ENCODE measurements at places on chromosomes 3 and 15. TPM values are rescaled to one million over a fixed set of nuclear protein-coding genes. Genes with fewer than 3 reads are reported as not detected.

GRCh38 chr3:191094057-191094845 lies 104.8 kb upstream of the OSTN start:
- H3K4me3 ChIP-seq, result peak overlapping the region; percentile 9
- peaks cover 15% of the 10 kb centered on the region for H3K4me1 ChIP-seq
- H3K36me3 ChIP-seq, result no peaks in the 10 kb centered on the region

- DNase-seq, result peak; percentile 38
- H3K4me1 ChIP-seq, result peaks cover 9% of the 10 kb centered on the region
- no peaks in the 10 kb centered on the region for H3K36me3 ChIP-seq
- no peaks in the 10 kb centered on the region for H3K27me3 ChIP-seq
- H3K27ac ChIP-seq, result no peak overlapping the region
Measured at GRCh38 chr3:151918253-151919029, 45.0 kb downstream of the SUCNR1 start.

DNA sequence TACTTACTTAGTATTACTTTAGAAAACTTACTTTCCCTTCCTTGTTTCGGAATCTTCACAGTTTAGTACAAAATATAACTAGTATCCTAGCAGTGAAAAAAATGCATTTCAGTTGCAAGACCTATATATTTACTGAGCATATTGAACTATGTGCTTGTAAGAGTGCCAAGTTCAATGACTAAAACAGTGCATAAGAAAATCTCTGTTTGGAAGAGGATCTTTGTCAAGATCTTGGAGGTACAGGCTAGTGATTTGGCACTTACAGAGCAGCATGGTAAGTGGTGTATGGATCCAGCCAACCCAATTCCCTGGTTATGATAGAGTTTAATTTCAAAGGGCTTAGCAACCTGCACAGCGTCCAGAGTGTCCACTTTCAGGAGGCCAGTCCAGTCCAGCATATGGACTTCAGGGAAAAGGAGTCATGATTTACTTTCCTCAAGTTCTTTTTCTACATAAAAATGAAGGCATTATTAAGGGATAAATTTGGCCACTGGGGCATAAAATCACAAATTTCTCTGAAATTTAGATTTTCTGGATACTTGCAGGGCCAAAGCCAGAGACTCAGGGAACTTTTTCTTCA lies 625.8 kb upstream of the BCHE start:
- H3K36me3 ChIP-seq, result no peaks in the 10 kb centered on the region
- no peaks in the 10 kb centered on the region for H3K4me1 ChIP-seq

DNA sequence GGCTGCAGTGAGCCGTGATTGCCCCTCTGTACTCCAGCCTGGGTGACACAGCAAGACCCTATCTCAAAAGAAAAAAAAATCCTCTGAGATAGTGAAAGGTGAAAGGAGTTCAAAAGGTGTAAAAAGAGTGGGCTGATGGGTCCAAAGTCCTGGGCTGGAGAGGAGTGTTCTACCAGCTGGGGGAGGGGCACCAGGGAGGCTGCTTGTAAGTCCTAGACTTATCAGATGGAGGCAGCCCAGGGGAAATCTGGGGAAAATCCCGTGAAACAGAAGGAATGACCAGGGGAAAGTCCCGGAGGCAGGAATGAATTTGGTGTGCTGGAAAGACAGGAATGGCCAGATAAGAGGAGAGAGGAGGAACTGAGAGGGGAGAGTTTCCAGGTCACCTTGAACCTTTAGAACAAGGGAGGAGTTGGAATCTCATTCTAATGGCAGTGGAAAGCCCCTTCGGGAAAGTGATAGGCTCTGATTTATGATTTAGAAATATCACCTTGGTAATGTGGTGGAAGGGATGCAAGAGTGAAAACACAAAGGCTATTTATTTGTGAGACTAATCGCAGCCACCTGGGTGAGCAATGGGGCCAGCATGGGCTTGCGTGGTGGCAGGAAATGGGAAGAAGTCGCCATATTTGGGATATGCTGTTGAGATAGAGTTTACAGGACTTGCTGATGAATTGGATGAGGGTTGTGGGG lies 23.4 kb upstream of the PPP4R2 start:
- no peak overlapping the region for H3K27ac ChIP-seq
- peaks cover 3% of the 10 kb centered on the region for H3K4me1 ChIP-seq

DNA sequence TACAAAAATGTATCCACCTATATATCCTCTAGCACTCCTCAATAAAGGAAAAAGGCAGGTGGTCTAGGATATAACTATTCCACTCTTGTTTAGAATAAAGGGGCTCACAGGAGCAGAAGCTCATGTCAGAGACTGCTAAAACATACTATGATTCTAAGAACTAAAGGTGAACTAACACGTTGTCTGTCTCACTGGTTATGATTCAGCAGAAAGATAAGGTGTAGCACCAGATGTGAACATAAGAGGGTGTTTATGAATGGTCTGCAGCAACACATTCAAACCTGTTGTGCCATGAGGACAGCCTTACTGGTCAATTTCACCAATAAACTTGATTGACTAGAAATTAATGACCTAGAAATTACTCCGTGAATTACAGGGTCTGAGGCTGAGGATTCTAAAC lies 4.6 kb downstream of the PEX11A start:
- H3K4me1 ChIP-seq, result peaks cover 5% of the 10 kb centered on the region
- no peak for DNase-seq
- H3K27ac ChIP-seq, result no peak overlapping the region

DNA sequence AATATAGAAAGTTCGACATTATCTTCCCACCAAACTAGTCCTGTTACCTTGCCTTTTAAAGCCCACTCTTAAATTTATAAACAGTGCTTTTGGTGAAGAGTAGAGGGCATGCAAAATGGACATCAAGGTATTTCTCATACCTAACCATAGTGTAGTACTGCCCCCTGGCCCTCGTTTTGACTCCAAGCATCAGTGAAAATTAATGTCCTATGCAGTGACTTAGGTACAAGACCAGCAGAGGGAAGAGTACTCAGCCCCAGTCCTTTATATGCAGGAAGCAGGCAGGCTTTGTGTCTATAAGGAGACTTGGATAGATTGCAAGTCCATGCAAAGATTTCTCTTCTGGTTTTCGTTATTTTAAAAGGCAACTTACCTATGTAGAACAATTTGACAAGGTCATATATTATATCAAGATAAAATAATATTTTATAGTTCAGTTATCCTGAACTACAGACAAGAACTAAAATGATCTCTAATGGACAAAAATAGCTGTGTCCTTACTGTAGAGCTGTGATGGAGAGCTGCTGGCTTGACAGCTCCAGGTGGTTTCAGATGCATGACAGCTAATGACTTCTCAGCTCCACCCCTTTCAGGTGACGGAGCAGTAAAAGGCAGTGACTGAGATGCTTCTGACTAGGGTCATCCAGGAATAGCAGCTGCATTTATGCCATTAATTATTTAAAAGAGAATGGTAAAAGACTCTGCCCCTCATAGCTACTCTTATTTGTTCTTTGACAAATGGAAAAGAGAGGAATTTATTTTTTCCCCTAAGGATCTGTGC lies 646.1 kb downstream of the SQOR start:
- no peak overlapping the region for H3K4me3 ChIP-seq
- H3K27me3 ChIP-seq, result no peaks in the 10 kb centered on the region
- DNase-seq, result no peak
- no peaks in the 10 kb centered on the region for H3K36me3 ChIP-seq
- no peaks in the 10 kb centered on the region for H3K4me1 ChIP-seq

DNA sequence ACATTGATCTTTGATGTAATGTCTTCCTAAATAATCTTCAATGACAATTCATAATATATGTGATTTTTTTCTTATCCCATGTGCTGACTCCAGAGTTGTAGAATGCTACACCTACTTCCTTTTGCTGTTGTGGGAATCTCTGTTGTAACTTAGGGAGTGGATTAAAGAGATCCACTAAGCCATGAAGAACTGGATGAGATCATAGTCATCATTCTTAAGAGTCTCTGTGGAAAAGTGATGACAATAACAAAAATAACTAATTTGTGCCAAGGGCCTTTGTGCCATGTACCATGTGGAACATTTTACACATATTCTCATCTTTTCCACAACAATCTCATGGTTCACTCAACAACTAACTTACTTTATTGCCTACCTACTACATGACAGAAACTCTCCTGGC lies 162.9 kb upstream of the PDZRN3 start:
- no peaks in the 10 kb centered on the region for H3K36me3 ChIP-seq
- peak overlapping the region; percentile 86 for H3K27ac ChIP-seq
- no peak overlapping the region for H3K4me3 ChIP-seq
- H3K4me1 ChIP-seq, result peaks cover 32% of the 10 kb centered on the region

GRCh38 chr15:40379853-40380252 lies 2.7 kb upstream of the KNSTRN start:
- no peaks in the 10 kb centered on the region for H3K27me3 ChIP-seq
- no peaks in the 10 kb centered on the region for H3K36me3 ChIP-seq
- peak overlapping the region; percentile 71 for H3K27ac ChIP-seq
- no peak overlapping the region for H3K4me3 ChIP-seq
- peak; percentile 98 for DNase-seq

DNA sequence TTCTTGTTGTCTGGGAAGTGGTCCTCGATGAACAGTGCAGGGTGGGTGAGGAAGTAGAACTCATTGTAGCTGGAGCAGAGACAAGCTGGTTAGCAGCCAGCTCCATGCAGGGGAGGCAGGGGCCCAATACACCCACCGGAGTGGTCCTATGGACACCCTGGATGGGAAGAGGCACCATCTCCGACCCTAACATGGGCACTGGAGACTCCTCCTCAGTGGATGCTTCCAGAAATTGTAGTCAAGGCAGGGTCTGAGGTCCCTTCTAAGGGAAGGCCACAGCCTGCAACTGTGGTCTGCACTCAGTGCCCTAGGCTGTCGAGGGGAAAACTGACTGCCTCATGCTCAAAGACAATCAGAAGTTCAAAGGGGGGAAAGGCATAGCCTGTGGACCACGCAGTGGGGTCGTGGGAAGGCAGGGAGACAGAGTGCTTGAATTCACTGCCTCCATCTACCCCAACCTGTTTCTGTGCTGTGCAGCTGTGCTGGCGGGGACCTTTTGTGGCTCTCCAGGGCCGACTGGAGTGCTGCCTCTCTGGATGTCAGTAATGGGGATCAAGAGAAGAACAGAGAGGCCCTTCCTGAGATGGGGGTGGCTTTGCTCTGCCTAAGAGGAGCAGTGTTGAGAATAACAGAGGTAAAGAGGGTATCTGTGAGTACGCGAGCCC lies 41.9 kb downstream of the KY start:
- no peak for DNase-seq
- H3K27ac ChIP-seq, result no peak overlapping the region
- H3K36me3 ChIP-seq, result no peaks in the 10 kb centered on the region
- peaks cover 5% of the 10 kb centered on the region for H3K4me1 ChIP-seq
- no peak overlapping the region for H3K4me3 ChIP-seq
- H3K27me3 ChIP-seq, result no peaks in the 10 kb centered on the region

GRCh38 chr3:194561306-194561974 lies 71.8 kb downstream of the TMEM44 start:
- H3K27me3 ChIP-seq, result no peaks in the 10 kb centered on the region
- no peaks in the 10 kb centered on the region for H3K36me3 ChIP-seq
- DNase-seq, result peak; percentile 71
- H3K4me1 ChIP-seq, result peaks cover 31% of the 10 kb centered on the region

DNA sequence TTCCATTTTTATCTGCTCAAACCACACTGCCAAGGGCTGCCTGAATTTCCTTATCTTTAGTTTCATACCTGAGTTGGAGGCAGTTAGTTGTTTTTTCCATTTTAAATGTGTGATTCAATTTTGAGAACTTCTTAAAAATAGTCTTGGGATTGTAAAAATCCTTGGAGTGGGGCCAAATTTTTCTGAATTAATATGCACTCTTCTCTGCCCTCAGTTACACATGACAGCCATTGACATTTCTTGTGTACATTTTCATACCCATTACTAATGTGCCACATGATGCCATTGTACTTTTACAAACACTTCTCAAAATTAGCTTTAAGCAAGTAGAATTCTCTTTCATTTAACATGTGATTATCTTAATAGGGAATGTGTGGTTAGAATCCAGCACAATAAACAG lies 141.7 kb downstream of the C3orf38 start:
- DNase-seq, result no peak
- no peaks in the 10 kb centered on the region for H3K27me3 ChIP-seq
- no peaks in the 10 kb centered on the region for H3K36me3 ChIP-seq
- H3K4me3 ChIP-seq, result no peak overlapping the region
- H3K27ac ChIP-seq, result no peak overlapping the region
- H3K4me1 ChIP-seq, result no peaks in the 10 kb centered on the region

DNA sequence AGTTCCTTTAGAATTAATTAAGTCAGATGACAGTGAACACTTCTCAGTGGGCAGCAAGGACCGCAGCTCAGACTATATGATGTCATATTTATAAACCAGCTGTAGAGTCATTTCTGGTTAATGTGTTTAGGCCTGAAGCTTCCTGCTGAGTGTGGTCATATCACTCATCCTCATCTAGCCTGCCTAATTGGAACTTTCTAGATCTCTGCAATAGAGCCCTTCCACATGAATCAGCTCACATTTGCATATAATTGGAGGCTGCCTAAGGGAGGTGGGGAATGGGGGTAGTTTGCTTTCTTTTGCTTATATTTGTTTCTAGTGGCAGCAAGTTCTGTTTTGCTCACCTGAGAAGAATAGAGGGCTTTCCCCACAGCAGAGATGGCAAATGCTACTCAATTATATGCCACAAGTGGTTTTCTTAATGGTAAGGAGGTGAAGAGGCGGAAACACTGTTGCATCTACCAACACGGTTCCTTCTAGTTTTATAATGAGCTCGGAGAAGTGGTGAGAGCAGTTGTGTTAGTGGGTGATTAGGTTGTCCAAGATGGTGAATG lies 148.1 kb downstream of the KLHL25 start:
- H3K4me1 ChIP-seq, result peaks cover 19% of the 10 kb centered on the region
- no peak overlapping the region for H3K4me3 ChIP-seq
- H3K27me3 ChIP-seq, result no peaks in the 10 kb centered on the region
- DNase-seq, result peak; percentile 17
- H3K36me3 ChIP-seq, result no peaks in the 10 kb centered on the region

DNA sequence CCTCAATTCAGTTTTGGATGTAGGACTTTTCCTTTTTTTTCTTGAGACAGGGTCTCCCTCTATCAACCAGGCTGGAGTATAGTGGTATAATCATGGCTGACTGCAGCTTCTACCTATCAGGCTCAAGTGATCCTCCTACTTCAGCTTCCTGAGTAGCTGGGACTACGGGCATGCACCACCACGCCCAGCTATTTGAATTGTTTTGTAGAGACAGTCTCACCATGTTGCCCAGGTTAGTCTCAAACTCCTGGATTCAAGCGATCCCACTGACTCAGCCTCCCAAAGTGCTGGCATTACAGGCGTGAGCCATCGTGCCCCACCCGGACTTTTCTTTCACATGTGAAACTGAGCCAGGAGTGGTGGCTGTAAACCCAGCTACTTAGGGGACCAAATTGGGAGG lies 3.5 kb downstream of the RNU5B-1 start:
- peaks cover 9% of the 10 kb centered on the region for H3K4me1 ChIP-seq
- no peak overlapping the region for H3K27ac ChIP-seq
- no peaks in the 10 kb centered on the region for H3K36me3 ChIP-seq
- H3K4me3 ChIP-seq, result no peak overlapping the region

RLBP1 gene
- total RNA-seq, result under 0.01 TPM

FBXW12 gene
- total RNA-seq, result not detected

RARRES1 gene
- 19.5 TPM for total RNA-seq

FBXO40 gene
- total RNA-seq, result not detected

ATP2B2 gene
- not detected for total RNA-seq

GOLGA8G gene
- total RNA-seq, result not detected

SHC4 gene
- 1.5 TPM for total RNA-seq

KNG1 gene
- not detected for total RNA-seq

PKM gene
- 1,919 TPM for total RNA-seq

CDCP1 gene
- total RNA-seq, result 7.6 TPM

UBAP1L gene
- 3.3 TPM for total RNA-seq

ZDHHC23 gene
- 1.1 TPM for total RNA-seq
